ENCODE measurements at places on chromosomes 2 and 18.

- DNase-seq: no peak
These were observed 3.1 kb downstream of the RBFA start for GRCh38 chr18:80037300-80037699.

- no peak for DNase-seq
These were observed 304.9 kb downstream of the STK39 start for GRCh38 chr2:167942366-167943081.

DNA sequence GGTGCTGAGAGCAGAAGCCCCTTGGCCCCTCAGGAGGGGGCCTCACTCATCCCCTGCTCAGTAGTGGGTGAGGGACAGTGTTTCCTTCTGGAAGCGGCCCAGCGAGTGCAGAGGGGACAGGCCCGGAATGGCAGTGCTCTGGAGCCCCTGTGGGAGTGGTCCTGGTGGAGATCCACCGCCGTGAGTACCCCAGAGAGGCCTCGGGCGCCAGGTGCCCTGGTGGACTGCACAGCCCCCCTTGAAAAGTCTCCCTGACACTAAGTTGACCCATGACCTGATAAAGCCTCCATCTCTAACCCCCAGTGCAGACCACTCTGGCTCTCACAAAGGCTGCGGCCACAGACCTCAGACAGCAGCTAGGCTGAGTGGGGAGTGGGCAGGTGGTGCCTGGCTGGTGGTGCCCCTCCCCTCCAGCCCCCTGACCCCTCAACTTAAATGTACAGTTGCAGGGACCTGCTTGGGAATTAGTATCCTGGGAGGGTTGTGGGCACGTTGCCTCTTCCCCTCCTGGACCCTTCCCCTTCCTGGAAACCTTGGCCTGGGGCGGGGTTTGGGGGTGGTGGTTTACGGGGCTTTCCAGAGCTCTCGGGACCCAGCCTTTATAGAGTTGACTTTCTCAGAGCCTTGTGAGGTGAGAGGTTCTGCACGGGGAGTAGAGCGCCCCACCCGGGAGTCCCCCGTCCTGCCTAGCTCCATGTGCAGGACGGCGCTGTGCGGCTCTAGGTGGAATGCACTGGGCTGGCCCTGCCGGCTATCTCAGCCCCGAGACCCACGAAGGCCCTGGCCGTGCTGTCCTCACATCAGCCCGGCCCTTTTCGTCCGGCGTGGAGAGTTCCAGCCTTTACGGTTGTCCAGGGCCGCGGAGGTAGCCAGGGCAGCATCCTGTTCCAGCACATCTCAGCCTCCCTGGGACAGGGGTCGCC lies 62.7 kb downstream of the RTP5 start:
- no peak for DNase-seq

GRCh38 chr18:24198461-24198860 lies 59.6 kb downstream of the CABYR start:
- no peak for DNase-seq

- no peak for DNase-seq
These were observed 515.9 kb downstream of the SLC4A3 start for GRCh38 chr2:220143336-220143735.

- no peak for DNase-seq
These were observed 49.2 kb downstream of the PIKFYVE start for GRCh38 chr2:208315081-208315788.

- DNase-seq: no peak
These were observed 58.8 kb upstream of the LYPD6 start for GRCh38 chr2:149271575-149271974.

DNA sequence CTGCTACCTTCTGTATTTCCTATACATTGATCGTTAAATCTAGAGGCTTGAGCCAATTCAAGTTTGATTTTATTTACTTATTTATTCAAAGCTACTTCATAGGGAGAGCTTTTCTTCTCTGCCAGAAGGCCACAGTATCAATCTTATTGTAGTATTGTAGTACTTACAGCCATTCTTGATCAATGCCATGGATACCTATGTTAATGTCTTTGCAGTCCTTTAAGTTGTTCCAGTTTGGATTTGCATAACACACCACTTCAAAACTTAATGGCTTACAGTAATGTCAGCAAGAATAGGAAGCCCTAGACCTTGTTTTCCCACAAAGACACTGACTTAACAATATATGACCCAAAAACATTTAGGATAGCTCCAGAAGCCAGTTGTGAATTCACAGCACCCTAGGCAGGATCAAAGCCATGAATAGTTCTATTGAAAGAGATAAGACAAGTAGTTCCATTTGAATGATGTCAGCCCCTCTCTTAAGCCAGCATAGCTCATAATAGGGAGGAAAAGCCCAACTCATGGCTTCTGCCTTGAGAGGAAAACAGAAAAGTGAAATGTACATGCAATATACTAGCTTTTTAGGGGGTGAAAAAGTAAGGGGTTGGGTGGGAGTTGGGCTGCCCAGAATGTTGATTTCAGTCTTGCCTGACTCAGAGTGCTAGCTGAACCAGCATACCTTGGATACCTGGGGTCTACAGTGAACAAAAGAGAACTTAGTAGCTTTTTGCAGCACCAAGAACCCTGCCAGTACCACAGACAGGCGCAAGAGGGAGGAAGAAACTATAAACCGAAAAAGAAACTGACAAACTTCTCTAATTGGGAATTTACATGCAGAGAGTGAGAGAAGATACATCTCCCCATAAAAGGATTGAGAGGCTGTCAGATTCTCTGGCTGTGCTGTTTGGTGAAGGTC lies 101.4 kb downstream of the CAMKMT start:
- no peak for DNase-seq

DNA sequence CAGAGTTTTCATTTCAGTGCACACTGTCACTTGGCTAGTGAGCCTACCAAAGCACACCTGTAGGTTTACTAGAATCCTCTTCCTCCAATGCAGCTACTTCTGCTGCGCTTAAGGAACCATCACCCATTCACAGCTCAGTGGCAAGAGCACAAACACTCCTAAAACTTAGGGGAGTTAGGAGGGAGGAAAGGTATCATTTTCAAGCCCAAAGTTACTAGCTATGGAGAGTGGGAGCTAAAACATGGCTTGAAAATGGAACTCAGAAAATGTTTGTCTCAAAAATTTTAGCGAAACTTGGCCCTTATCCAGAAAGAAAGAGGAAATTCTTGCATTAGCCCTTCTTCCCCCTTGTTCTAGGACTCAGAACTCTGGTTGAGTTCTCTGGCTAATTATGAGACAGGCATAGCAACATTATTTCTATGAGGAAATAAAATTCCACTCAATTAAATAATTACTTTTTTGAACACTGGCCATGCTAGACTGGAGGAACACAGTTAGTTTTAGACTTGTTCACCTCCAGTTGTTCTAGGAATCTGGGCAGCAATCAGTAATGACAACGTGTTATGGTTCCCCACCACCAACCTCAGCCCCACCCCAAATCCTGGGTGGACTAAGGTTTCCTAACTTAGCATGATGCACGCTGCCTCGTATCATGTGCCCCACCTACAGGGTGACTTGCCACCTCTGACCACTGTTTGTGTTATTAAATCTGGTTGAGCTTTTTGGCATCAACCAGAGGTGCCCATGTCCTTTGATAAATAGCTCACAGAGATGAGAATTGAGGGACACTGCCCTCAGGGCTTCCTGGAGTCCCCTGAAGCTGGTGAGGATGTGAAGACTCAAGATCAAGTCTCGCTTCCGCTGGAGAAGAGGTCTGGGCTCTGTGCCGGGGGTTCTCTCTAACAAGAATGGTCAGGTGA lies 32.8 kb downstream of the LPIN2 start:
- DNase-seq: no peak

DNA sequence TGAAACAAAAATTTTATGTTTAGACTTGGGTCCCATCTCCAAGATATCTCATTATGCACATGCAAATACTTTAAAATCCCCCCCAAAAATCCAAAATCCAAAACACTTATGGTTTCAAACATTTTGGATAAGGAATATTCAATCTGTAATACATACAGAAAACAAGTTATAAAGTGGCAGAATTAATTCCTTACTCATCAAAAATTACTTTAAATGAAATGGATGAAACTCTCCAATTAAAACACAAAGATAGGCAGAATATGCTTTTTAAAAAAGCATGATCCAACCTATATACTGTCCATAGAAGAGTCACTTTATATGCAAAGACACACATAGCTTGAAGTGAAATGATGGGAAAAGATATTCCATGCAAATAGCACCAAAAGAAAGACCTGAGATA lies 744.6 kb downstream of the LRP1B start:
- DNase-seq: no peak

GRCh38 chr2:42063431-42064171 lies 15.8 kb downstream of the PKDCC start:
- no peak for DNase-seq

DNA sequence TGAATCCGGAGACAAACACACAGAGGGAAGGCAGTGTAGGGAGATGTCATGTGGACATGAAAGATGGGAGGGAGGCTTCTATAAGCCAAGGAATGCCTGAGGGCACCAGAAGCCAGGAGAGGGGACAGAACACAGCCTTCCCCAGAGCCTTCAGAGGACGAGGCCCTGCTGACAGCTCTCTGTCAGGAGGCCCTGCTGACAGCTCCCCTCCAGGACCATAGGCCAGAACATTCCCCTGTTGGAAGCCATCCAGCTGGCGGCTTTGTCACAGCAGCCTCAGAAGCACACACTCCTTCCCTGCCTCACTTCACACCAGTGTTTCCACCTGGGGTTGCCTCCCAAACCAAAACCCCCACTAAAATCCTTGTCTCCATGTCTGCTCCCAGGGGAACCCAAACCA lies 171.3 kb upstream of the ID2 start:
- no peak for DNase-seq

All from K562 (cell line).